ENCODE measurements at places on chromosomes 1 and 21.

DNA sequence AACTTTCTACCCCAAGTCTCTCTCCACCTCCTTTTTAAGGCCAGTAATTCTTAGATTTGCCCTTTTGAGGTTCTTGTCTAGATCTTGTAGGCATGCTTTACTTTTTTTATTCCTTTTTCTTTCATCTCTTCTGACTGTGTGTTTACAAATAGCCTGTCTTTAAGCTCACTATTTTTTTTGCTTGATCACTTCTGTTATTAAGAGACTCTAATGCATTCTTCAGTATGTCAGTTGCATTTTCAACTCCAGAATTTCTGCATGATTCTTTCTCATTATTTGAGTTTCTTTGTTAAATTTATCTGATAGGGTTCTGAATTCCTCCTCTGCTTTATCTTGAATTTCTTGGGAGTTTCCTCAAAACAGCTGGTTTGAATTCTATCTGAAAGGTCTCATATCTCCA, 30.9 kb downstream of the XPR1 start:
- DNase-seq, result no peak
- no peak overlapping the region for H3K4me3 ChIP-seq
- H3K27ac ChIP-seq, result no peak overlapping the region
- peaks cover 29% of the 10 kb centered on the region for H3K36me3 ChIP-seq
- H3K27me3 ChIP-seq, result no peaks in the 10 kb centered on the region
- no peaks in the 10 kb centered on the region for H3K4me1 ChIP-seq

- no peak overlapping the region for H3K27ac ChIP-seq
- no peaks in the 10 kb centered on the region for H3K27me3 ChIP-seq
- no peak overlapping the region for H3K4me3 ChIP-seq
- no peak for DNase-seq
These were observed 7.1 kb upstream of the THEM5 start for GRCh38 chr1:151860504-151861187.

DNA sequence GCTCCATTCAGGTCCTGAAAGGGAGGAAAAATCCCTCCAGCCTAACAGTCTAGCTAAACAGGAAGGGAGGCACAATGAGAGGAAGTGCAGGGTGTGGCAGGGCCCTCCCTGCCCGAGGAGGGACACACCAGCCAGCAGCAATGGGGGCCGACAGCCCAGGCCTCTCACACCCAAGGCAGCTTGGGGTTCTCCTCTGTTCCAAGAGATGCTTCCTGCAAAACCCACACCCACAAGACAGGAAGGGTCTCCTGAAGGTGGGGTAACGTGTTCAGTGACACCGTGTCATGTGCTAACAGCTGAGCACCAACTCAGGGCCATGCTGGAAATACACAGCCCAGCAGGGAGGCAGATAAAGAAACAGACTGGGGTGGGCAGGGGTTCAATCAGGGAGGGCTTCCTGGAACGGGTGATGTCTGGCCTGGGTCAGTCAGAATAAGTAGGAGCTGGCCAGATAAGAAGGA, 10.2 kb downstream of the ECE1 start:
- H3K4me3 ChIP-seq, result no peak overlapping the region
- no peaks in the 10 kb centered on the region for H3K36me3 ChIP-seq
- no peaks in the 10 kb centered on the region for H3K27me3 ChIP-seq

- no peak overlapping the region for H3K27ac ChIP-seq
- DNase-seq, result no peak
- no peaks in the 10 kb centered on the region for H3K27me3 ChIP-seq
- H3K4me1 ChIP-seq, result no peaks in the 10 kb centered on the region
- no peak overlapping the region for H3K4me3 ChIP-seq
- no peaks in the 10 kb centered on the region for H3K36me3 ChIP-seq
These were observed 46.2 kb downstream of the CAPN9 start for GRCh38 chr1:230793463-230793745.

- no peak overlapping the region for H3K27ac ChIP-seq
- H3K36me3 ChIP-seq, result no peaks in the 10 kb centered on the region
- peaks cover 9% of the 10 kb centered on the region for H3K4me1 ChIP-seq
- H3K4me3 ChIP-seq, result no peak overlapping the region
- DNase-seq, result no peak
These were observed 35.3 kb downstream of the CHD5 start for GRCh38 chr1:6144647-6145395.

GRCh38 chr1:197485790-197486189, 217.7 kb downstream of the CRB1 start:
- no peaks in the 10 kb centered on the region for H3K36me3 ChIP-seq
- H3K4me1 ChIP-seq, result no peaks in the 10 kb centered on the region
- no peaks in the 10 kb centered on the region for H3K27me3 ChIP-seq
- no peak overlapping the region for H3K4me3 ChIP-seq

GRCh38 chr1:156832434-156832833, 15.8 kb upstream of the SH2D2A start:
- DNase-seq, result no peak
- no peaks in the 10 kb centered on the region for H3K4me1 ChIP-seq
- no peak overlapping the region for H3K27ac ChIP-seq

GRCh38 chr1:158353303-158354075, at the start of gene CD1E:
CD1E (plus strand) TSS chr1:158353894; CDS start chr1:158353989, 95 bp downstream.
- no peaks in the 10 kb centered on the region for H3K27me3 ChIP-seq
- H3K4me1 ChIP-seq, result no peaks in the 10 kb centered on the region
- H3K4me3 ChIP-seq, result no peak within 1 kb of the TSS
- DNase-seq, result no peak
- H3K36me3 ChIP-seq, result no peaks in the 10 kb centered on the region

DNA sequence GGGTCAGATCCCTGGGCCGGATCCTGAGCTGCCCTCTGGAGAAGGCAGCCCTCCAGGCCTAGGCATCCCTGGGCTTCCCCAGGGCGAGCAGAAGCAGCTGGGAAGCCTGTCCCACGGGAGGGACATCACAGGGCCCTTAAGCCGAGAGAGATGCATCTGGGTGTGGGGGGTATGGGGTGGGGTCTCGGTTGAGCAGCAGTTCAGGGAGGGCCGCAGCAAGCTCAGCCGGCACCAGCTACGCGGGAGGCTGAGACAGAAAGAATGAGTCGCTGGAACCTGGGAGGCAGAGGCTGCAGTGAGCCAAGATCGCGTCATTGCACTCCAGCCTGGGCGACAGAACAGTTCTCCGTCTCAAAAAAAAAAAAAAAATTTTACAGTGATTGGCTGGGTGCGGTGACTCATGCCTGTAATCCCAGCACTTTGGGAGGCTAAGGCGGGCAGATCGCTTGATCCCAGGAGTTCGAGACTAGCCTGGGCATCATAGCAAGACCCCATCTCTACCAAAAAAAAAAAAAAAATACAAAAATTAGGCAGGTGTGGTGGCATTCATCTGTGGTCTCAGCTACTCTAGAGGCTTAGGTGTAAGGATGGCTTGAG, 37.7 kb downstream of the RRP1 start:
- H3K36me3 ChIP-seq, result no peaks in the 10 kb centered on the region
- no peak overlapping the region for H3K4me3 ChIP-seq
- no peak for DNase-seq

- H3K27me3 ChIP-seq, result no peaks in the 10 kb centered on the region
- H3K27ac ChIP-seq, result peak overlapping the region; percentile 2
- H3K4me1 ChIP-seq, result peaks cover 20% of the 10 kb centered on the region
- H3K36me3 ChIP-seq, result no peaks in the 10 kb centered on the region
These were observed 31.1 kb upstream of the ARHGEF16 start for GRCh38 chr1:3423245-3423829.

GRCh38 chr1:21913258-21913657, 23.9 kb downstream of the HSPG2 start:
- peaks cover 4% of the 10 kb centered on the region for H3K36me3 ChIP-seq
- H3K27ac ChIP-seq, result peak overlapping the region; percentile 97
- H3K27me3 ChIP-seq, result no peaks in the 10 kb centered on the region
- peaks cover 82% of the 10 kb centered on the region for H3K4me1 ChIP-seq

GRCh38 chr21:18608226-18608625, 204.6 kb upstream of the TMPRSS15 start:
- H3K4me3 ChIP-seq, result no peak overlapping the region
- no peaks in the 10 kb centered on the region for H3K27me3 ChIP-seq
- H3K27ac ChIP-seq, result no peak overlapping the region

- H3K27ac ChIP-seq, result no peak overlapping the region
- H3K4me3 ChIP-seq, result peak overlapping the region; percentile 5
- no peaks in the 10 kb centered on the region for H3K36me3 ChIP-seq
- peaks cover 4% of the 10 kb centered on the region for H3K4me1 ChIP-seq
These were observed 25.5 kb downstream of the ETV3L start for GRCh38 chr1:157073944-157074685.

DNA sequence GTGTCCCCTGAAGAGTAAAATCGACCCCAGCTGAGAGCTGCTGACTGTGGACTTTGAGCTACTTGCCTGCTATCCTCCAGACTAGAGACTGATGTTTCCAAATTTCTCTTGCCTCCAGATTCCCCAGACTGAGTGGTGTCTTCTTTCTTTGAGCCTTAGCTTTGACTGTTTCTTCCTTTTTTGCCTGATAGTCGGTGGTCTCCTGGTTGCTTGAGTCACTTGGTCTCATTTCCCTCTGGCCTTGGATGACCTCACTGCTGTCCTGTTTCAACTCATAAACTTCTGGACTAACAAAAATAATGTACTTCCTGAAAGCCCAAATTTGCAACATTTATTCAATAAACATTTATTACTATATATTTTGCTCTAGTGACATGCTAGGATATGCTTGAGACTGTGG, 52.9 kb upstream of the DIPK1A start:
- no peak overlapping the region for H3K4me3 ChIP-seq
- H3K27me3 ChIP-seq, result no peaks in the 10 kb centered on the region
- no peak overlapping the region for H3K27ac ChIP-seq
- no peaks in the 10 kb centered on the region for H3K4me1 ChIP-seq

DNA sequence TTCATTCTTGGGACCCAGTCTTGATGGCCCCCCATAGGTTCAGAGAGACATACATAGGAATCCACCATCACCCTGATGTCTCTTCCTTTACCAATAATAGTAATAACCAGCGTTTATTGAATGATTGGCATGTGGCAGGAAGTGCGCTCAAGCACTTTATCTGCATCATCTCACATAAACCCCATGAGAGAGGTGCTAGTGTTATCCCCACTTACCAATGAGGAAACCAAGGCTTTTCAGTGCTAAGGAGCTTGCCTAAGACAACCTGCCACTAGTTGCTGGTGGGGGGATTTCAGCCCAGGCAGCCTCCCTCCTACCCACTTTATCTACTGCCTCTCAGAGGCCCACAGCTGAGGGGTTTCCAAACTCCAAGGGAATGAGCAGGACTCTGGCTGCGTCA, 7.7 kb downstream of the LGR6 start:
- no peak for DNase-seq
- H3K4me1 ChIP-seq, result peaks cover 26% of the 10 kb centered on the region
- no peaks in the 10 kb centered on the region for H3K36me3 ChIP-seq
- no peak overlapping the region for H3K4me3 ChIP-seq

- no peaks in the 10 kb centered on the region for H3K36me3 ChIP-seq
- no peak overlapping the region for H3K4me3 ChIP-seq
- peaks cover 56% of the 10 kb centered on the region for H3K4me1 ChIP-seq
- no peaks in the 10 kb centered on the region for H3K27me3 ChIP-seq
These were observed 5.5 kb upstream of the MTMR11 start for GRCh38 chr1:149942207-149942606.

DNA sequence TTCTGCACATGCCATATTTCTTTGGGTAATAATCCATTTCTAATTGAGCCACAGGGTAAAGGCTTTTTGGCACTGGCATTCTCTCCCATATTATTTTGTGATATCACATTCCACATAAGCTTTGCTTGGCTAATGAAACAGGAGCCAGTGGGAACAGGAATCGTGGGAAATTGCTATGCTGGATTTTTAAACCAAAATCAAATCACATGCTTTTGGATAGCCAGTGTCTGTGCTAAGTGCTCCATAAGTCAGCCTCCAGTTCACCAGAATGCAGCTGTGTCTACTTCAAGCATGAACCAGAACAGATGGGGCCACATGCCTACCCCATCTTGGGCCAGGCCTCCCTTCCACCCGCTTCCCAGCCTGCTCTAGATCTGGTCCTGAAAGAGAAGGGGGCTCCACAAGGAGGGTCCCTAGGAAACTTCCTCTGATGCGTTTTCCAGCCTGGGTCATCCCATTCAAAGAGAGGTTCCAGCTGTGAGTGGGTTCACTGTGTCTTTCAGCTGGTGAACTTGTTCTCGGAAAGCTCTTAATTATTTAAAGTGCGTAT, 131.2 kb upstream of the COA6 start:
- no peak overlapping the region for H3K27ac ChIP-seq
- no peak for DNase-seq
- no peaks in the 10 kb centered on the region for H3K36me3 ChIP-seq
- H3K4me1 ChIP-seq, result no peaks in the 10 kb centered on the region
- no peak overlapping the region for H3K4me3 ChIP-seq

DNA sequence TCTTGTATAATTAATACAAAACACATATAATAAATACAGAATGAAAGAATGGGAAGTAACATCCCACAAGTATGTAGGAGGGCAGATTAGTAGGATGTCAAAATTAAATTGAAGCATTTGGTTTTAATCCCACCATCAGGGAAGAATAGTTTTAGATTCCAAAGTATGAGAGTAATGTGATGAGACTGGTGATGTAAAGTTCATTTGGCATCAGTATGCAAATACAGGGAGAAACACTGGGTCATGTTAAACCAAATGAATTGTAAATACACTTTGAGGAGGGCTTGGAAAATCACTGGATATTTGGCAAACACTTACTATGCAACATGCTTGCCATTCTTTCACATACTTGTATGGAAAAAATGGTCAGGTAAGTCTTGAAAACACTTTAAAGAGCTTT, 358.8 kb downstream of the DPYD start:
- no peak overlapping the region for H3K27ac ChIP-seq
- H3K27me3 ChIP-seq, result no peaks in the 10 kb centered on the region
- no peaks in the 10 kb centered on the region for H3K36me3 ChIP-seq
- H3K4me1 ChIP-seq, result no peaks in the 10 kb centered on the region
- no peak overlapping the region for H3K4me3 ChIP-seq
- DNase-seq, result no peak

DNA sequence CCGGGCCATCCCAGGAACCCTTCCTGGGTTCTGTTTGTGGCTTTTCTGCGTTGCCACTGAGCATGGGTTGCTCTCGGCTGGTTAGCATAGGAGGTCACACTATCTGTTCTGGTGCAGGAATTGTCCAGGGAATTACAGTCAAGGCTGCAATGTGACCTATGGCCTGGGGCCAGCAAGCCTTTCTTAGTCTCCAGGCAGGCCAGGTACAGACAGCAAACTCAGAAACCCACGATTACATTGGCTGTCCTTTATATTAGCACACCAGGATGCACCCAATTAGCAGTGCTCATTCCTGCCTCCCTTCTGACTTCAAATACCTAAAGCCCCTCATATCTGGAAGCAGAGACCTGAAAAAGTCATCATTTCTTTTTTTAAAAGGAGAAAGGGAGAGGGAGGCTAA, 55.2 kb downstream of the CD247 start:
- H3K27me3 ChIP-seq, result no peaks in the 10 kb centered on the region
- no peak overlapping the region for H3K4me3 ChIP-seq
- no peak for DNase-seq
- no peaks in the 10 kb centered on the region for H3K36me3 ChIP-seq
- no peak overlapping the region for H3K27ac ChIP-seq
- no peaks in the 10 kb centered on the region for H3K4me1 ChIP-seq

DNA sequence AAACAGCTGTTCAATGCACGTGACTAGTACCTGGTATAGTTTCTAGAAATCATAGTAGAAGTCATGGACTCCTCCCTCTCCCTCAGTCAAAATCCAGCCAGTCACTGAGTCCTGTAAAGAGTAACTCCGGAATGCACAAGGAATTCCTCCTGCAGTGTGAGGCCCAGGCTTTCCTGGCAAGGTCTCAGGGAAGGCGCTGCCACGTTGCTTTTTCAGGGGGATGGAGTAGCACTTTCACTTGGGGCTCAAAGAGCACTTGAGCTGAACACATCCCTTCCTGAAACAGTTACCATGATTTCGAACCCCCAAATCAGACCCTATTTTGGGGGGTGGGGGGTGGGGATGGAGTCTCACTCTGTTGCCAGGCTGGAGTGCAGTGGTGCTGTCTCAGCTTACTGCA, 26.4 kb upstream of the LRRC8D start:
- no peak overlapping the region for H3K27ac ChIP-seq
- no peaks in the 10 kb centered on the region for H3K27me3 ChIP-seq
- no peak overlapping the region for H3K4me3 ChIP-seq
- no peak for DNase-seq
